ENCODE measurements at places on chromosomes 6 and 20.

DNA sequence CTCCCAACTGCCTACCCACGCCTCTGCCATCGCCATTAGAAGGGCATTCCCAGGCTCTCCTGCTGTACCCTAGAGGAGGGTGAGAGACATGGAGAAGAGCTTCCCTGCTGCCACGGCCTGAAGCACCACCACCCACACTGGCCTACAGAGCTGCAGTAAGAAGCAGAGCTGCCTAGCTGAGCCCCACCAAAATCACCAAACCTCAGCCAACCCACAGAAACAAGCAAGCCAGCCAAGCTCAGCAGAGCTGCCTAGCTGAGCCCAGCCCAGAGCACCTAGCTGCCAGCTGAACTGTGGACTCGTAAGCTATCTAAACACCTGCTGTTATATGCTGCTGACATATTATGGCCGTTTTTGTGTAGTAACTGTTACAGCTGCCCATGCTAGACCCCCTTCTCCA, 149.2 kb downstream of the PCSK2 start:
- DNase-seq, result no peak

DNA sequence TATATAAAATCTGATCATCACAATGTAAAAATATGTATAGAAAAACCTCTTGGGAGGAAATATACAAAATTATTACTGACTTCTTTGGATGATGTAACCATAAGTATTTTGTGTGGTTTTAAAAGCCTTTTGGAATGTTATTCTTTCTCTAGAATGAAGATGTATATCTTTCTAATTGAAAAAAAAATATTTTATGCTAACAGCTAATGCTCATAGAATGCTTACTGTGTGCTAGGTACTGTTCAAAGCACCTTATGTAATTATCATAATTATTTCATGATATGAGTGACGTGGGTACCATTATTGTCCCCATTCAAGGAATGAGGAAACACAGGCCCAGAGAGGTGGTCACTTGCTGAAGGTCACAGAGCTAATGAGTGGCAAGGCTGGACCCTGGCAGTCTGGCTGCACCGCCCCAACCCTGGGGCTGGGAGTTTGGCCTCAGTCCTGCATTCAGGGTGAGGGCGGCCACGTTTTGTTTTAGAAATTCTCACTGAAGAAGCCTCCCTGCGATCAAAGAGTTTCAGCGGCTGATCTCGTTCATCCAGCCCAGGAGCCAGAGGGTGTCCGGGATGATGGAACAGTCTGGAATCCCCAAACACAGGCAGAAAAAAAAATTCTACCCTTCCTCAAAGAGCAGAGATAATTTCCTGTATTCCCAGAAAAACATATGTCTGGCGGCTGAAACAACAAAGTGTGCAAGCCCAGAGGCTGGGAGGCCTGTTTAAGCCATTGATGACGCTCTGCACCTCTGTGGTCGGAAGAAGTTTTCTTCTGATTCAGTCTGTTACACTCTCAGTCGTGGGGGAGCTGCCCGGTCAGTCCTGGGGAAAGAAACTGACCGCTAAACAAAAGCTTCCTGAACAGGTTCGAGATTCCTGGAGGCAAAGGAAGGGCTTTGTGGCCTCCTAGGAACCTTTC, 37.3 kb downstream of the TFEB start:
- no peak for DNase-seq

- DNase-seq, result no peak
Measured at GRCh38 chr6:165183496-165184140, 125.8 kb downstream of the C6orf118 start.

DNA sequence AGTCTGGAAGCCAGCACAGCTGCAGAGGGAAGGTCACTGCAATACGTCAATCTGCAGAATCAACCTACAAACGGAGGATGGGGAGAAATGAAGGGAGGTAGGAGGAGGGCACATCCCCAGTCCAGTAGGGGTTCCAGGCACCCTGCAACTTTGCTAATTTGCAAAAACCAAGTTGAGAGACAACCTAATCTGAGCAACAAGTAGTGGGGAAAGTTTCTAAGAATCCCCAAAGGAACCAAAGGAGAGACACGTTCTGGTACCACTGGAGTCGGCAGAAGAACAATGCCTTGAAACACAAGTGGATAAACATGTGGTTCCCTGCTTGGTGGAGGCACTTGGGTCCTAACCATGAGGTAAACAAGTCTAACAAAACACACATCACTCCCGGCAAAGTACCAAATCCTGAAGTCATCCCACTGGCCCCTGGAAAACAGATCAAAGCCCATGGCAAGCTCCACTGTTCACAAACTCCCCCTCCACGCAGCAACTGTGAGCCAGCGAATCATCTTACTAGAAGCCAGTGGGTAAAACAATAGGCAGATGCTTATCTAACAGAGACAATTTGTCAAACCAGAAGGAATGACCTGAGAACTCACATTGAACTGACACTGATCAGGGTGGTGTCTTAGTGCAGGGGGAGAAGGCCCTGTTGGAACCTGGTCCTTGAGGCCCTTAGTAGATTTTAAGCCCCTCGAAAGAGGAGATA, 4.7 kb downstream of the MRPS18A start:
- no peak for DNase-seq

- peak; percentile 43 for DNase-seq
Measured at GRCh38 chr6:42960243-42961019, at the start of gene GNMT. Gene GNMT, plus strand, starts transcription at chr6:42960754. Its CDS starts 14 bp downstream, at chr6:42960768.

DNA sequence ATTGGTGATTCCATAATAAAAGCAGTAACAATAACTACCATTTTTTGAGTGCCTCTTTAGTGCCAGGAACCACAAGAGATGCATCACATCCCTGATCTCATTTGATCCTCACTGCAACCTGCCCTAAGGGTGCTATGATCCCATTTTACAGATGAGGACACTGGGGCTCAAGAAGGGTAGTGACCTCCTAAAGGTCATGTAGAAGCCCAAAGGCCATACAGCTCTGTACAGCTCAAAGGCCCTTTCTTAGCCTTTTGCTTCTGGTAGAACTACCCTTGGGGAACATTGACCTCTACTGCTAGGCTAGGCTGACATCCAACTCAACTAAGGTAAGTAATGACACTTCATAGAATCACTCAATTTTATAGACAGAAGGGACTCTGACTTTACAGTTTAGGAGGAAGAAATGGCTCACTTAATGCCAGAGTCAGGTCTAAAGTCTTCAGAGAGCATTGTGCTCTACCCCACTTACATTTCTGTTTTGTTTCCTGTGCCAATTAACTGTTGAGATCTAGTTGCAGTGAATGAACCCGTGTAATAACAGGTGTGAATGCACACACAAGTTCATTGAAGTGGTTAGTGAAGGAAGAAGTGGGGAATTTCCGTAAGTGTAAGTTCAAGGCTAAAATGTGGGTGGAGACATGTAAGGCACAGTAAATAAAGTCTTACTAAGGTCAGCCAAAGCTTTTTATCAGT, 10.7 kb downstream of the SLC9A8 start:
- no peak for DNase-seq

- DNase-seq, result no peak
Measured at GRCh38 chr6:2385471-2385983, 140.1 kb upstream of the GMDS start.

DNA sequence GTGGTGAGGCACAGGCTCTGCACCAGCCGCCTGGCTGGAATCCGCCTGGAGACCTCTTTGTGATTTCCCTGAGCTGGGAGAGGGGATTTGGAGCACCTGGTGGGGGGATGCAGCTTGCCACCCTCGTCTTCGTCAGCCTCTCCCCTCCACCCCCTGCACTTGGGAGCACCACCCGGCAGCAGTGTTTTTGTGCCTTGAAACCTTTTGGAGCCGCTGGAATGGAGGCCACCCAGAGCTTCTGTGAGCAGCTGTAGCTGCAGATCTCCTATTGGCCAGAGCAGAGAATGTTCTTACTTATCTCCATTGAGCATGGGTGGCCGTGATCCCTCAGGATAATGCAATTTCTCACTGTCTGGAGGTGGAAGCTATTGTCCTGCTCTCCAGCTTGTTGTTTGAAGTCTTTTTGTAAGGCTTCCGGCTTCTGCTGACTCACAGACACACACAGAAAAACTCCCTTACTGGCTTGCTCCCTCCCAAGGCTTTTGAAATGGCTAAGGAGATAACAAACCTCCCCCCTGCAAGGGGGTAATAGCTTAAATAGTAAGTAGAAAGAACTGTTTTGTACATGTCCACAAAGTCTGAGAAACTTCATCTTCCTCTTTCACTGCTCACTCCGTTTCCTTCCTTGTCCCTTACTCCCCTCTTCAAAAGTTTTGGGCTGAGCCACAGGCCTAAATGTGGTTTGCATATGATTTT, 271.2 kb downstream of the PRL start:
- no peak for DNase-seq

- no peak for DNase-seq
Measured at GRCh38 chr6:44105993-44106740, 21.1 kb downstream of the MRPL14 start.

DNA sequence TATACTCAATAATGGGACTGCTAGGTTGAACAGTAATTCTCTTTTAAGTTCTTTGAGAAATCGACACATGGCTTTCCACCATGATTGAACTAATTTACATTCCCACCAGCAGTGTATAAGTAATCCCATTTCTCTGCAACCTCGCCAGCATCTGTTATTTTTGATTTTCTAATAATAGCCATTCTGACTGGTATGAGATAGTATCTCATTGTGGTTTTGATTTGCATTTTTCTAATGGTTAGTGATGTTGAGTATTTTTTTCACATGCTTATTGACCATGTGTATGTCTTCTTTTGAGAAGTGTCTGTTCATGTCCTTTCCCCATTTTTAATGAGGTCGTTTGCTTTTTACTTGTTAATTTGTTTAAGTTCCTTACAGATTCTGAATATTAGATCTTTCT, 66.5 kb downstream of the STK4 start:
- DNase-seq, result no peak

- no peak for DNase-seq
Measured at GRCh38 chr6:114537977-114538376, 195.2 kb upstream of the HS3ST5 start.

- no peak for DNase-seq
Measured at GRCh38 chr6:53458105-53458866, 86.6 kb downstream of the GCLC start.

- DNase-seq, result no peak
Measured at GRCh38 chr6:41801380-41801779, 13.9 kb downstream of the TOMM6 start.

- DNase-seq, result no peak
Measured at GRCh38 chr6:31710523-31711219, 4.0 kb downstream of the LY6G6F start.

- DNase-seq, result no peak
Measured at GRCh38 chr6:15763837-15764236, 101.0 kb upstream of the DTNBP1 start.

- peak; percentile 16 for DNase-seq
Measured at GRCh38 chr20:9615766-9616454, 101.5 kb downstream of the LAMP5 start.

- DNase-seq, result no peak
Measured at GRCh38 chr6:53005663-53006250, 10.7 kb upstream of the GSTA4 start.

- no peak for DNase-seq
Measured at GRCh38 chr6:170151321-170151771, 139.5 kb downstream of the DLL1 start.

DNA sequence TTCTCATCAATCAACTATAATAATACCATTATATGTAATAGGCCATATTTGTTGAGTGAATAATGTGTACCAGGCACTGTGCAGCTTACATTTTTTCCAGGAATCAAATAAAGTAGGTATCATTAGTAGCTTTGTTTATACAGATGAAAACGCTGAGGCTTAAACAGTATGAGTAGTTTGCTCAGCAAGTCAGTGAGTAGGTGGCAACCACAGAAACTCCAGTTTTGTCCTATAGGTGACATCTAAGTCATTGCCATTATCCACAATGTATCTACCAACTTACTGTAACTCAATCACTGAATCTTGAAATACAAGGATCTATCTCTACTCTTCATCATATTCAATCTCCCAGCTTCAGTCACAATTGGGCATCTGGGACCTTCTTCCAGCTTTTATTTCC, 29.8 kb upstream of the TPBG start:
- DNase-seq, result no peak

GRCh38 chr6:125868252-125868651, 77.5 kb downstream of the NCOA7 start:
- no peak for DNase-seq

- DNase-seq, result no peak
Measured at GRCh38 chr6:126176282-126176681, 163.6 kb upstream of the CENPW start.

DNA sequence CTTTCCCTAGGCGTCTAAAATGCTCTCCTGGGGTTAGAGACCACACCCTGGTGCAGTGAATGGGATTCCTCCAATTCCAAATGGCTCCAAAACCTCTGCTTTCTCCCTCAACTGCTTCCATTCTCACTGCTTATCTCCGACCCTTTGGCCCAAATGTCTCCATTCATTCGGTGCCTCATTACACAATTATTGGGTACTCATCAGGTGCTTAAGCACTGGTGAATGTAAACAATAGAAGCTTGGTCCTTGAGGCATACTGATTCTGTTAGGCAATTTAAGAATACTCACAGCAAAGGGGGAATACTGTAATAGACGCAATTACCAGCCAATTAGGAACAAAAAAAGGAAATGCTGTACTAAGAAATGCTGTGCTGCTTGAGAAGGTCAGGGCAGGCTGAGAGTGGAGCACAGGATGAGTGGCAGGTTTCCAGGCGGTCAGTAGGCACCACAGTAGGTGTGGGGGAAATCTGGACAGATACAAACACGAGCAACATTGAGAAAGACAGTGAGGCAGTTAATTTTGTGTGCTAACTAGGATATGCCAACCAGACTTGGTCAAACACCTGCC, 23.0 kb downstream of the GMDS start:
- DNase-seq, result no peak

DNA sequence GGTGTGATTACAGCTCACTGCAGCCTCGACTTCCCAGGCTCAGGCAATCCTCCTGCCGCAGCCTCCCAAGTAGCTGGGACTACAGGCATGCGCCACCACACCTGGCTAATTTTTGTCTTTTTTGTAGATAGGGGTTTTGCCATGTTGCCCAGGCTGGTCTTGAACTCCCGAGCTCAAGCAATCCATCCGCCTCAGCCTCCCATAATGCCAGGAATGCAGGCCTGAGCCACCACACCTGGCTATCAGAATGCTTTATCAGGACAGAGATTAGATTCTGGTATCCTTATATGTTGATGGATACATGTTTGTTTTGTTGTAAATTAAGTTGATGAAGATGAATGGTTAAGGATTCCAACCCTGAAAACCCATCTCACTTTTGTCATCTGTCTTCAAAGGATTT, 24.2 kb downstream of the LHFPL5 start:
- DNase-seq, result no peak

DNA sequence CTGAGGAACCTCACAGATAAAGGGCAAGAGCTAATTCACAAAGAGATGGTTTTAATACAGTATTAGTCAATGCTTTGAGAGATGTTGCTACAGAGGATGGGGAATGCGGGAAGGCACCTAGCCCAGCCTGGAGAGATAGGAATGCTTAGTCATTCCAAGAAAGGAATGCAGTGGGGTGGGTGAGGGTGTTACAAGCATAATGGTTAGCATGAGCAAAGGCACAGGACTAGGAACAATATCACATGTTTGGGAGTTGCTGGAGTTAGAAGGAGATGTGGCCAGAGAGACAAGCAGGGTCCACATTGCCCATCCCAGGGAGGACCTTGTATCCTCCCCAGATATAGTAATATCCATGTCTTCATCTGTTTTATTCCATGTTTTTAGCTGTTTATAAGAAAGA, 107.0 kb upstream of the OGFRL1 start:
- DNase-seq, result no peak

Measured in GM19239 (cell line).